ENCODE measurements at places on chromosomes 16 and 17. TPM values are rescaled to one million over a fixed set of nuclear protein-coding genes. Genes with fewer than 3 reads are reported as not detected.

GRCh38 chr17:5952518-5952917 lies 117.7 kb upstream of the WSCD1 start:
- no peak for DNase-seq

- no peak for DNase-seq
These were observed 12.5 kb downstream of the CCDC92B start for GRCh38 chr17:2736956-2737355.

GRCh38 chr17:39573447-39574298 lies 34.0 kb downstream of the NEUROD2 start:
- peak; percentile 20 for DNase-seq

- DNase-seq, result no peak
These were observed 9.5 kb upstream of the IGFBP4 start for GRCh38 chr17:40433551-40434415.

ABCA9 gene
- total RNA-seq, result not detected
